ENCODE measurements at places on chromosomes 12 and 14.

- DNase-seq: no peak
Measured at GRCh38 chr12:67517181-67517887, 131.2 kb upstream of the DYRK2 start.

- no peak for DNase-seq
Measured at GRCh38 chr14:80996049-80996901, 40.9 kb downstream of the TSHR start.

DNA sequence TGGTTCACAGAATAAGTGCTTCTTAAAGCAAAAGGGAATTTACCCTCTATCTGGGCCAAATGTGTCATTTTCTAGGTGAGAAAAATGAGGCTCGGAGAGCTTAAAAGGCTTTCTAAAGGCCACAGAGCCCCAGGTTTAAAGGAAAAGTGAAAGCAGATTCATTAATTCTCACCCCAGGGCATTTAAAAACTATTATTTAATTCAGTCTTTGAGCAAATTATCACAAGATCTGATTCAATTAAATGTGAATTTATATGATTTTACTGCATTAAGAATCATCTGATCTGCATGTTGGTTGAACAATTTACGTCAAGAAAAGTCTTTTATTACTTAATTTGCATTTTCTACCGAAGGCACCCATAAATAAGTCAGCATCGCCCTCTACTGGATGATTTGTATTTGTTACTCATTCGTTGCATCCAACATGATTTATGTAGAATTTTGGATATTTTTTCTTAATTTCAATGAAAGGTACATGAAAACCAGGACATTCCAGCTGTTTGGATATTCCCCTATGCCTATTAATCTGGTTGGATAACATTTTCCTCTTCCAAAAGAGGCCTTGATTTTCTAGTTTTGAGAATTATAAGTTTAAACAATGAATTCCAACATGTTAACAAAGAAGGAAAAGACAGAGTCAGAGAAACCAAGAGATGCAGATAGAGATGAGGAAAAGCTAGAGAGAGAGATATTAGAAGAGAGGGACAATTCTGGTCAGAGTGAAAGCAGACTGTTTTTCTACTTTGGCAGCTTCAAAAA is 19.1 kb upstream of the DHRS7 start:
- DNase-seq: no peak

DNA sequence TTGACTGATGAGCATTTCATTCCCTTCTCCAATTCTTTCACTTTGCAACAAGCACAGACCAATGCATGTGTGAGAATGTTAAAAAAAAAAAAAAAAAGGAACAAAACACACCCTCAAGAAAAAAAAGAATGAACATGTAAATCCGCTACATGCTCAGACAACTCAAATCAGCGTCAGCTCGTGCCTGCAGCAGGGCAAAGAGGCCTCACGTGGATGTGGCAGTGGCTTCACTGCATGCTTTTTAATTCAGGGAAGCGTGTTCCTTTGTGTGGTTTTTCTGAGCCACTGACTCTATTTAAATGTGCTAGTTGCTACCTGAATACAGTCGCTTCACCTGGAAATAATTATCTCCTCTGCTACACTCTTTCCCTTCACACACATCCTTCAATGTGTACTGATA is 55.1 kb downstream of the PPP1R36 start:
- no peak for DNase-seq

GRCh38 chr12:75529316-75529715 is 17.9 kb upstream of the KRR1 start:
- DNase-seq: no peak

GRCh38 chr12:58416236-58416635 is 474.9 kb downstream of the ATP23 start:
- DNase-seq: no peak

DNA sequence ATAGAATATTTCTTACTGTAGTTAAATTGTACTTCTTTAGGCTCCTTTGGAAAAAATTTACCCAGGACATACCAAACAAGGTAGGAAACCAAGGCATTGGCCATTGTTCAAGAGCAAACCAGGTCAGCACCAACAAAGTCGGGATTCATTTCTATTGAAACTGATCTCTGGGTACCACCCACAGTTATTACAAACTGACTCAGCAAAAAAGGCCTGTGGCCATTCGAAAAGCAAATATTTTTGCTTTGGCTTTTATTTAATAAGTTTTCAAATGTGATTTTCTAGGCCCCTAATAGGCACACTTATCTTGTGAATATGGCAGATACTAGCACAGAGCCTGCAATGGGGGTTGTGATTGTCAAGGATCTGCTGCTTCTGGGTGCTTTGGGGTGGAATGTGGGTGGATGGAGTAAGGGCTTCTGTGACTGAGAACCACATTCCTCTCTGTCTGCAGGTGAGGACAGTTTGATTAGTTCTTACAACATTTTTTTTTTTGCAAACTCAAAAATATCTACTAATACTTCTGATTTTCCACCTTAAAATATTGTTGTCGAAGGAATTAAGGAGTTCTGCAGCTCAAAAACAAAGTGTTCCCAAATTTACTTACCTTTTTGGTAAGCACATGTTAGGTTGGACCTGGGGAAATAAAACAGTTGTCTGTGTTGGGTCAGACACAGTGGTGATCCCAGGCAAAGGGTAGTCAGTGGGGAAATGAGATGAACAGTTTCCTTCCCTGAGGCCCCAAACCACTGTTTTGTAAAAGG is 45.1 kb downstream of the FLRT2 start:
- no peak for DNase-seq

DNA sequence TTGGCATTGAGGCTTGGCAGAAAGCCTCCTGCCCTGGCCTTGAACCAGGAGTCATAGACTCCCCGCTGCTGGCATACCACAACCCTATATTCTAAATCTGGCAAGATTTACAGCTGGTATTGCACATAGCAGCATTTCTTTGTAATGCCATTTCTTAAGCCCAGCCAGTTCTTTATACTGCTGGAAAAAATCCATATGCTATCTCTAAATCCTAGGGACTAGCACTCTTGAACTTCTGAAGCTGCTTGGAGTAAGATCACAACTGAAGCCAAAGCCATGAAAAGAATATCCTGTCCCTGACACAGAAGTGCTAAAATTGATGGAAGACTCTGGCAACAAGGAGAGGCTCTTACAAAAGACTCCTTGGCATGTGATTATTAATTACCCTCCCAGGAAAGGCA is 89.3 kb downstream of the KCNC2 start:
- no peak for DNase-seq

DNA sequence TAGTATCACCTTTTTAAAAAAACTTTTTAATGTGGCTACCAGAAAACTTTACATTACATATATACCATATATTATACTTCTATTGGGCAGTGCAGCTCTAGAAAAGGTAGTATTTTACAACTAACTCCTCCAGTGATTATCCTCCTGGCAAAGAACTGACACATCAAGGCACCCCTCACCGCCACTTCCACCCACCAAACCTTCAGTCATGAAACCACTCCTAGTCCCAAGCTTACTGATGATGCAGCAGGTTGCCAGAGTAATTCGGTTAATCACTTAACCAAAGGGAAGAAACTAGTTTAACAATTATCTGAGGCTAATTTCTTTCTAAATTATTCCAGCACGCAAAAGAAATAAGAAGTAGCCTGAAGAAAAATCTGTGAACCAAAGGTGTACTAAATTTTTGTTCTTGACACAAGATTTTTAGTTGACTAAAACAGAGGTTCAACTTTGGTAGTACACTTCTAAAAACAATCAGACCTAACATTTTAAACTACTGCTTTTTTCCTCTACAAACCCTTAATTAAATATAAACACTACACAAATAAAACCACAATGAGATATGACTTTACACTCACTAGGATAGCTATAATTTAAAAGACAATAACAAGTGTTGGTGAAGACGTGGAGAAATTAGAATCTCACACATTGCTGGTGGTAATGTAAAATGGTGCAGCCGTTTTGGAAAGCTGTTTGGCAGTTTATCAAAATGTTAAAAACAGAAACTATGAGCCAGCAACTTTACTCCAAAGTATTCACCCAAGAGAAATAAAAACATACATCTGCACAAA is 16.7 kb downstream of the SPPL3 start:
- no peak for DNase-seq

- no peak for DNase-seq
Measured at GRCh38 chr12:89179983-89180382, 172.3 kb downstream of the DUSP6 start.

GRCh38 chr12:2291182-2291832 is 238.5 kb downstream of the CACNA1C start:
- DNase-seq: no peak

GRCh38 chr12:6074979-6075585 is 49.4 kb downstream of the VWF start:
- DNase-seq: no peak

DNA sequence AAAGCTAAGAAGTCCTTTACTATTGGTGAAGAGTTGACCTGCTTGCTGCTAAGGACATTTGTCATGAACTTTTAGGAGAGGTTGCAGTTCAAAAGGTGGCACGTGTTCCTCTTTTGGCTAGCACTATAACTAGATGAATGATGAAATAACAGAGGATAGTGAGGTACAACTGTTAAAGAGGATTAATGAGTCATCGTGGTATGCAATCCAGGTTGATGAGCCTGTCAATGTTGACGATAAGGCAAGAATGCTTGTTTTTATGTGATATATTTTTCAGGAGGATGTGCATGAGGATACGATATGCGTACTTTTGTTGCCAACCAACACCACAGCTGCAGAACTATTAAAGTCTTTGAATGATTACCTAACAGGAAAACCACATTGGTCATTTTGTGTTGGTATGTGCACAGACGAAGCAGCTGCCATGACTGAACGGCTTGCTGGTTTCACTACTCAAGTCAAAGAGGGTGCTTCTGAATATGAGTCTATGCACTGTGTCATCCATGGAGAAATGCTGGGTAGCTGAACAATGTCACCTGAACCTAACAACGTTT is 10.6 kb downstream of the CEP128 start:
- no peak for DNase-seq

GRCh38 chr12:44428825-44429224 is 447.3 kb downstream of the NELL2 start:
- no peak for DNase-seq

- DNase-seq: no peak
Measured at GRCh38 chr12:53327435-53328042, 6.1 kb upstream of the AAAS start.

DNA sequence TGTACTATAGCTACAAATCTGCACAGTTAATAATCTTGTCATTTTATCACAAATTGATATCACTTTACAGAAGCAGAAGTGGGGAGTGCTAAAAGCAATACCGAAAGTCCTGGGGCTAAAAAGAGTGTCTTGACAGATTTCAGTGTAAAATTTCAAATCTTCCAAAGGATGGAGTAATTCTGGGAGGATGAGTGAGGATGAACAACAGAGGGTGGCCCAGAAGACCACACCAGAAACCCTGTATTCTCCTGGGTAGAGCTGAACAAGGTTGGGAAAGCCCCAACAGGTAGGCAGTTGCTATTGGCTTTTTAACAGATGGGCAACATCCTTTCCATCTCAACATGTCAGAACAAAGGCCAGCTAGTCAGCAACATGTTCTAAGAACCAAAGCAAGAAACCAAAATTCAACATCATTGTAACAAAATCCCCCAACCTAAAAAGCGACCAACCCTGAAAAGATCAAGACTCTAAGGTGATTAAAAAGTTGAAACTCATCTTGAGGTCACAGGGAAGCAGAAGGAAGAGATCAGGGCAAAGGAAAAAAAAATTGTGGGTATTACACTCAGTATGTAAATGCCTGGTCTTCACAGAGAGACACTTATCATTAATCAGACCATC is 38.8 kb downstream of the CBX5 start:
- no peak for DNase-seq

All from activated CD8-positive, alpha-beta memory T cell treated with anti-CD3 and anti-CD28 coated beads for 48 hours (primary cell).